ENCODE measurements at places on chromosomes 3 and 15.
A peak's percentile ranks its signal among the peaks of the same experiment; 100 is the strongest.

DNA sequence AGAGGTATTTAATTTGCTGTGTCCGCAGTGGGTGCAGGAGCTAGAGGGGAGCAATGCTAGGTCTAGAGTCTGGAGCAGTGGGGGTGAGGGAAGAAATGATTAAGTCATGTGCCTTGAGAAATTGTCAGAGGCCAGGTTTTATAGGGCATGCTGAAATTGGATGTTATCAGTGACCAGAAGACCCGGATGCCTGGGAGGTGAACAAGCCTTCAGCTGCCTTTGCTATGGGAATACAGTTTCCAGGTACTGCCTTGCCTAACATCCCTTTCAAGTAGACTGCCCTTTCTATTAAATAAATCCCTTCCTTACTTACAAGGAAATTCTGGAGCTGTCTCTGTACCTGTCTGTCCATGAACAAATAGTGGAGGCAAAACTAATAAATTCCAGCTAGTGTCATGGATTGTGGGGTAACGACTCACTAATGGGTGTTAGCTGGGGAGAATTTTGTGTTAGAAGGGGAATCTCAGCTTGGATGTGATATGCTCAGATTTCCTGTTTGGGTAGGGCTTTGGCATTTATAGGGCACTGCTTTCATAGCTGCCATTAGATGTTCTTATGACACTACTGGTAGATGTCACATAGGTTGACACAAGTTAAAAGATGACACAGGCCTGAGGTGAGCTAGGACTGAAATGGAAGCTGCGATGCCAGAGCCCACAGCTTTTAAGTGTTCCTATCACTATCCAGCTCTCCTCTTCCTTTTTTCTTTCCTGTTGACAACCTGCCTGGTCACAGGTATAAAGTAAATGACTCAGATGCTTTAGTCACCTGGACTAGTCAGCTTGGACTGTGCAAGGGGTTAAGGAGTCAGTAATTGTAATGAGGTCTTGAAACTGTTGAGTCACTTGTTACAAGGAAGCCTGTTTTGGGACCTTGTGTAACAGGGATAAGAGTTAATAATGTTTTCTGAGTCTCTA is 21.3 kb downstream of the CHD2 start:
- no peak for DNase-seq

DNA sequence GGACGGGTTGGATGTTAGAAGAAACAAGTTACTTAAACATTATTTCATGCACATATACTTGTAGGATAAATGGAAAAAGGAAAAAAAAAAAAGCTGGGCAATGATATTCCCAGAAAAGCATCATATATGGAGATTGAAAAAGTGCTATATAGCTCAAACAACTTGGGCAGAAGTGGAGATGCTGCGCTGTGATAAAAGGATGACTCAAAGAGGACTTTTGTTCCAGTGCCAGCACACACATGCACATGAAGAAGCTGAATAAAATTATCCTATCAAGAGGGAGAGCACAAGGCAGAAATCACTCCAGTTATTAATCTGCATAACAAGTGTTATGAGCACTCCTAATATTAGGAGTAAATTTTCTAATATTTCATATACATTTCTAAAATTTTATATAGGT is 30.9 kb downstream of the FRMD4B start:
- no peak for DNase-seq

DNA sequence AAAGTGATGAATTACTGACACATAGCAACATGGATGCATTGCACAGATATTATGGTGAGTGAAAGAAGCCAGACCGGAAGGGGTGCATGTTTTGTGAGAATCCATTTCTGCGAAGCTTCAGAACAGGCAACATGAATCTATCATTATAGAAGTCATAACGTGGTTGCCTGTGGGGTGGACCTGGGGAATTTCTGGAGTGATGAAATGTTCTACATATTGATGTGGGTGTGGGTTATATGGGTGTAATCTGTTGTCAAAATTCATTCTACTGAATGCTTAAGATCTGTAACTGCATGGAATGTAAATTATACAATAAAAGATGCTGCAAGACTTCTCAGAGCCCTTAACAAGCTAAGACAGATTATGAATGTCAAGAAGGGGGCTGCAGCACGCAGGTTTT is 25.2 kb upstream of the TSPAN3 start:
- no peak for DNase-seq

GRCh38 chr3:111864821-111865656 is 6.0 kb downstream of the PHLDB2 start:
- DNase-seq, result no peak

GRCh38 chr3:156678197-156678596 is 3.8 kb downstream of the TIPARP start:
- DNase-seq, result no peak

DNA sequence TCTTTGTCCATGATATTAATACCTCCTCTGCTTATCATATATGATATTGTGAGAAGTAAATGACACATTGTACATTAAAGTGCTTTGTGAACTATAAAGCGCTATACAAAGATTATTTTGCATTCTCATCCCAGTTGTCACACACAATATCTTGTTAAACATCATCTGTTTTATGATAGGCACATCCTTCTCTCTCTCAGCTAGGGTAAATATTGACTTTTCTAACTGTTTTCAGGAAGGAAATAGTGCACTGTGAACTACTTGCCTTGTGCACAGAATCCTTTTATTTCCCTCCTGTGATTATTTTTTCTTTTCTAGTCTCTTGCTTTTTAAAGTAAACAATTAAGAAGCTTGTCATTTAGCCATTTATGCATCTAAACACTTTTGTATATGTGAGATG is 388.2 kb downstream of the LPP start:
- peak; percentile 21 for DNase-seq

- no peak for DNase-seq
Measured at GRCh38 chr3:62173939-62174515, 199.3 kb downstream of the FEZF2 start.

GRCh38 chr3:134136604-134137003 is 106.9 kb upstream of the SLCO2A1 start:
- no peak for DNase-seq

- no peak for DNase-seq
Measured at GRCh38 chr3:109563149-109563548, 225.8 kb upstream of the DPPA4 start.

DNA sequence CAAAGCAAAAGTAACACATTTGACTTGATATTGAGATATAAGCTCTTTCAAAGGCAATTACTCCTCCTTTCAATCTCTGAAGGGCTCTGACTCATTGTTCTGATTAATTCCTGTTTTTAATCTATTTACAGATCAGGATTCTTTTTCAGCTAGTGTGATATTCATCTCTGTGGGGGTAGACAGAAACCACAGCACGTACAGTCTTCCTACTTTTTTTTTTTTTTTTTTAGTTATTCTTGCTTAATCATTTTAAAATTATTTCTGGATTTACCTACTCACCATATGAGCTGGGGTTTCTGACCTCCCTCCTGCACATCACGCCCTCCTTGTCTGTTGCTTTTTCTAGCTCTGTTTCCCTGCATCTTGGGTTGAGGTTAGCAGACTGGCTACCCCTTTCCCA is 1.4 kb downstream of the CNTN3 start:
- no peak for DNase-seq

DNA sequence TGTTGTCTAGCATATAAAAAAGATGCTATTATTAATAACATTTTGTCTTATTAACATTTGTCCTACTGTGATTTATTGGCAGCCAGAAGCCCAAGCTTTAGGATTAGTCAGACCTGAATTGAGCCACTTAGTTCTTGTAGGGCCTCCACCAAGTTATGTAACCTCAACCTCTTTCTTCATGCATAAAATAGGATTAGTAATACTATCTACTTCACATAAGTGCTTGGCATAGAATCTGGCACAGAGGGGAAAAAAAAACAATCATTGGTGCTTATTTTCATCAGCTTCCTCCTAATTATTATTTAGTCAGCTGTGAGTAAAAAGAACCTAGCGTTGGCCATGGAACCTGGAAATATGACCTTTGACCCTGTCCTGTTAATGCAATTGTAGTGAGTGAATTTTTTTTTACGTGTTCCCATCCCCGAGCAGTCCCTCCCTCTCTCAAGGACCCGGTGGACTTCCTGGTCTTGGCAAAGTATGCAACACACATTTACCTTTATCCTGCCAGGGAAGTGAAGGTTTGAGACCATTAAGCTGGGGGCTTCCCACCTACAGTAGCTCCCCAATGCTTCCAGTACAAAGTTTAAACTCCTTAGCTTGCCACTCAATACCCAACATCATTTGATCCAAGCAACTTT is 136.8 kb downstream of the FHIT start:
- no peak for DNase-seq

- DNase-seq, result no peak
Measured at GRCh38 chr3:195245531-195245951, 25.4 kb downstream of the XXYLT1 start.

DNA sequence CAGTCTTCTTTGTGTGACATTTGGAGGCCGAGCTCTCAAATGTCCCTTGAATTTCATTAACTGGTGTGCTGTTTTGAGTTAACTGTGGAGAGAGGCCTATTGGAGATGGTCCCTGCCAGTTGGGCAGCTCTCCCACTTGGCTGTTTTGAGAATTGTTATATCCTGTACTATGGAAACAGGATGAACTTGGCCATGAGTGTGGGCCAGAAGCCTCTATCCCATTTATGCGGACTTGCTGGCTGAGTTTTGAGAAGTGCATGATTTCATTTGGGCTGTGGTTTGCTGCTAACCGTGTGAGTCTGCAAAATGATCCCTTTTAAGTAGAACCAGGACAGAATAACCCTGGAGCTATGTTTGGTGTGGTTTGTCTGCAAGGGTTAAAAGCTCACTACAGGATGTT is 366.0 kb downstream of the PTPRG start:
- DNase-seq, result no peak

DNA sequence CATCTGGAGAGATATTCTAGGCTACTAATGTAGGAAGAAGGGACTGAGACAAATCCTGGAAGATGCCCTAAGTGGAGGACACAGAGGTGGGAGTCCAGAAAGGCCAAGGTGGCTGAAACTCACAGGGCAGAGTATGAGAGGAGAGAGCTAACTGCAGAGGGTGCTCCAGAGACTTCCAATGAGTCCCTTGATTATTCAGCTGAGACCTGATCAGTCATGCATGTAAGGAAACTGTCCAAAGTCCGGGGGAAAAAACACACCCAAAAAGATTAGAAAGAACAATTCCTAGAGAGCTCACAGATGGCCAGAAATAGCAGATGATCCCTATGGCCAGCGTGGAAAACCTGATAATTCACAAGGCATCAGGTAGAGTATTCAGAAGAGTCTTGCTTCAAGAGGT is 18.7 kb upstream of the FOXP1 start:
- no peak for DNase-seq

GRCh38 chr3:114466816-114467215 is 173.0 kb downstream of the TIGIT start:
- DNase-seq, result no peak

DNA sequence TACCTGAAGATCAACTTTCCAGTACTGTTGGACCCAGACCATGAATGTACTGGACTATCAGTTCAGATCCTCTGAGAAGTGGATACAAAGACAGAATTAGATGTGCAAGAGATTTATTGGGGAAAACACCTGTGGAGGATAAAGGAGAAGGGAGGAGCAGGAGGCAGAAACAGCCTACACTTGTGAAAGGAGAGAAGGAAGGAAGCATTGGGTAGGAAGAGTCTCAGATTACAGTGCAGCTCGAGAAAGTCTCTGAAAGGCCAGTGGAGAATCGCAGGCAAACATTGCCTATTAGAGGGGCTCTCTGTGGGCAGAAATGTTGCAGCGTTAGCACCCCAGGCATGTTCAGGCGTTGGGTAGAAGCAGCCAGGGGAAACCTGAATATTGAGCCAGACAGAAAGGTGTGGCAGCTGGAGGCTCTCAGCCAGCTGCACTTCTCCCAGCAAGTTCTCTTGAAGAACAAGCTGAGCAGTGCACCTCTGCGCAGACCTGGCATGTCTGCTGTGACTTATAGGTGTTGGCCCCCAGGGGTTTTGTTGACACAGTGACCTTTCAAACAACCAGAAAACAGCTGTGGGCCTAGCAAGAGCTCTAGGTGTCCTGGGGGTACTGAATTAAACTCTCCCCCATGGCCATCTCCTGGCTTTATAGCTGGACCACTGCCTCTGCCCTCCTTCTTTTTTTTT is 7.0 kb downstream of the CHST14 start:
- no peak for DNase-seq

DNA sequence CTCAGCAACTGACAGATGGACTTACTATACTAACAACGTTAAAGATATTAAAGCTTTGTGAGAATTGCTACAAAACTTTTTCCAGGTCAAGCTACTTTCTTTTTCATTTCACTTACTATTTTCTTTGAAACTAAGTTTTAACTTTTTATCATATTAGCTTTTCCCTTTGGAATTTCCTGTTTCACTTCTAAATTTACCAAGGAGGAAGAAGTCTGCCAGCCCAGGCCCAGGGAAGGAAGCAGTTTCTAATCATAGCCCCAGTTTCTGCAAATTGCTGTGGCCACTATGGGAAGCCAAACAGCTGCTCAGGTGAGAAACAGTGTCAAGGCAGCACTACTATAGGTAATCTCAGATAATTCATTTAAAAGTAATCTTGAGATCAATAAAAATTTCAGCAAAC is 18.4 kb downstream of the CYFIP1 start:
- DNase-seq, result no peak

- DNase-seq, result no peak
Measured at GRCh38 chr3:153171918-153172317, 9.9 kb downstream of the RAP2B start.

- DNase-seq, result no peak
Measured at GRCh38 chr3:49867871-49868321, 1.8 kb downstream of the CAMKV start.

DNA sequence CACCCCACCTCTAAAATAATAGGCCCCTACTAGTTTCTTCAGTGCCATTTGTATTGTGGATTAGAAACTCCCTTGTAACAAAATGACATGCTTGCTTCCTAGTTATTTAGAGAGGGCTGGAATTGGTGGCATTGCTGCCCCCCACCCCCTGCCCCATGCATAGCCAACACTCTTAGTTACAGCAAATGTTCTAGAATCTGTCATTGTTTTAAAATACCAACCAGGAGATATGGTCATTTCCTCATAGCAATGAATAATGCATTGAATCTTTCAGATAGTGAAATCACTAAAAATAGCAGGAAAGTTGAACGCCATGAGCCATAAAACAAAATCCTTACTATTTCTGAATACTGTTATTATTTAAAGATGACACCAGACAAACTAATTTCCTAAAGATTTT is 292.5 kb downstream of the ARPP21 start:
- DNase-seq, result no peak

DNA sequence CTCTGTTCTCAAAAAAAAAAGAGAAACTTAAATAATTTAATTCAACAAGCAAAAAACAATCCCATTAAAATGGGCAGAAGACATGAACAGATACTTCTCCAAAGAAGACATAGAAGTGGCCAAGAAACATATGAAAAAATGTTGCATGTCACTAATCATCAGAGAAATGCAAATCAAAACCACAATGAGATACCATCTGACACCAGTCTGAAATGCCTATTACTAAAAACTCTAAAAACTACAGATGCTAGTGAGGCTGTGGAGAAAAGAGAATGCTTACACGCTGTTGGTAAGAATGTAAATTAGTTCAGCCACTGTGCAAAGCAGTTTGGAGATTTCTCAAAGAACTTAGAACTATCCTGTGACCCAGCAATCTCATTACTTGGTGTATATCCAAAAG is 382.9 kb downstream of the OTOL1 start:
- no peak for DNase-seq

GRCh38 chr3:21294768-21295167 is 456.2 kb downstream of the ZNF385D start:
- DNase-seq, result no peak
